ENCODE measurements at places on chromosomes 13 and 19.

GRCh38 chr19:22605275-22606211 is 28.6 kb upstream of the ZNF492 start:
- DNase-seq = no peak

DNA sequence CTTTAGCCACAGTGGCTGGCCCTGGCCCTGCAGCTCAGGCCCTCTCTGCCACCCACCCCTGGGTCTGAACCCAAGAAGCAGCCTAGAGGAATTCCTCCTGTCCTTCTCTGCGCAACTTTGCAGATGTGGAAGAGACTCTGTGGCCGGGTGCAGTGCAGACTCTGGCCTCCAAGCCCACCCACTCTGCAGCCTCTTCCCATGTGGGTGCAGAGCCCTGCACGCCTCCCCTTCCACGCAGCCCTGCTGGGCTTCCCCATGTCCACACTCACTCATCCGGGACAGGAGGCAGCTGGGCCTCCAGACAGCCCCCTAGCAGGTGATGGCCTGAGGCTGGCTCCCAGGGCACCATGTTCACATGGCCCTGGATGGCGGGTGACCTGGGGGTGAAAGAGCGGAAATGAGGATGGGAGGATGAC is 2.5 kb downstream of the TEX29 start:
- DNase-seq = no peak

DNA sequence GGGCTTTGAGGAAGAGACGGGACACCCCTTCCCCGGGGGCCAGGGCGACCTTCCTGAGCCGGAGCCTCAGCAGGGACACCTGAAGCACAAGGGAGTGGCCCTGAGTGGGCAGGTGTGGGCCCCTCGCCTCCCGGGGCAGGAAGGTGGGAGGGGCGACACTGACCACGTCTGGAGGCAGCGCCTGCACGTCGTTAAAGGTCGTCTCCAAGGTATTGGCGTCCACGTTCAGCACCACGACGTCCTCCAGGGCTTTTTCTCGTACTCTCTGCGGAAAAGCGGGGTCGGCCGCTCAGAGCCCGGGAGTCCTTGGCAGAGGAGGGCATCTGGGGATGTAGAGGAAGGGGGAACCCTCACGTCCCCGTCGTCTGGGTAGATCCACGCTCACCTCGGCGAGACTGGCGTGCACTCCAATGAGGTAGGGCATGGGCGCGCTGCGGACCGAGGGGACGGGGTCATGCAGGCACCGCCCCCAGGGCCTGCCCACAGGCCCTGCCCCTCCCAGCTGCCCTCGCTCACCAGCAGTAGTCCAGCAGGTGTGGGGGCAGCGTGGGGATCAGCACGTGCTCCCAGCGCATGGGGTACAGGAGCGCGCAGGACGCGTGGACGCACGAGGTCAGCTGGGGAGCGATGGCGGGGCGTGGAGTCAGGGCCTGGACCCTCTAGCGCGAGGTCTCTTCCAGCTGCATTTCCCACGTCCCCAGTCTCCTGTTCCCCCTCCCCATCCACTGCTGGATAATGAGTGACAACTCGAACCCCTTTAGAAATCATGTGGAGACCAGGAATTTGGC is 6.1 kb downstream of the DENND1C start:
- DNase-seq = no peak

GRCh38 chr13:114341003-114341777 is 26.9 kb downstream of the CHAMP1 start:
- DNase-seq = no peak

- DNase-seq = no peak
These were observed 95.2 kb downstream of the PCCA start for GRCh38 chr13:100184095-100184494.

DNA sequence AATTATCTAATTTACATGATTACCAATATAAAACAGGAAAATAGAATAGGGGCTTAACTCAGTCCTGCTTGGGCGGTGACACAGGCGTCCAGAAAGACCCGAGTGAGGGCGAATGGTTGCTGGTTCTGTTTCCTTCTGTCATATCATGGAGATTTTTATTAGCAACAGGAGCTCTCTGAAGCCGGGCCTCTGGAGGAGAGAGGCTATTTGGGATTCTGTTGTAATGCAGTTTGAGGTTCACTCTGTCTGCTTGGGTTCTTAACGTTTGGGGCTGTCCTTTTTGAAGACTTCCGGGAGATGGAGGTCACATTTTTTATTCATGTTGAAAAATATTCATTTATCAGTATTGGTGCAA is 115.7 kb upstream of the ZNF536 start:
- no peak for DNase-seq

- no peak for DNase-seq
These were observed 125.7 kb upstream of the PEG3 start for GRCh38 chr19:56966225-56966696.

GRCh38 chr19:32097620-32098019 is 247.8 kb upstream of the ZNF507 start:
- no peak for DNase-seq

DNA sequence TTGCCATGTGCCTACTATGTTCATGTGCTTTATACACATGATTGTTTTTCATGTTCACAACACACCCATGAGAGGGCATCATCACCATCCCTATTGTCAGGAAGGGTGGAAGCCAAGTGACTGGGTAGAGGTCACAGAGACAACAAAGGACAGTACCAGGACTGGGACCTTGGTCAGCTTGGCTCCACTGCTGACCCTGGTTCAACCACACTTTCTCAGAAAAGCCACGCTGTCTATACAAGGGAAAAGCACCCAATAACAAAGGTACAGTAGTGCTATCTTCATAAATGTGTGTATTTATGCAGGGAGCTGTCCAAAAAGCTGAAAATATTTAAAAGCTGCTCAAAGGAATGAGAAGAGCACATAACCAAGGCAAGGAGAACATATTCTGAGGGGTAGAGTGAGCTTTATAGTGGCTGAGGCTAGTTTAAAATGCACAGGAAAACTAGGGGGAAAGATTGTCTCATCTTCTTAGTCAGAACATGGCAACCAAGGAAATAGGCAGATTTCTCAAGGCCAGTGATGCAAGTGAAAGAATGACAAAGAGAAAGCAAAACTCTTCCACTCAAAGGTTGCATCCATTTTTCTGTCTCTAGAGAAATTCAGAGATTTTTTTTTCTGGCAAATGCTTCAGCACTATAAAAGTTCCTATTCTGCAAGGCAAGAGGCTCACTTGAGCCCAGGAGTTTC is 415.0 kb downstream of the FOXO1 start:
- DNase-seq = no peak

GRCh38 chr19:13007292-13008045 is 12.2 kb downstream of the NFIX start:
- DNase-seq = no peak

GRCh38 chr13:38415233-38415632 is 65.6 kb downstream of the UFM1 start:
- DNase-seq = no peak

Data from AG09319 (cell line).